Breast epithelium (tissue), 4 donors: ENCODE measurements at places on chromosomes 2 and 18.

- DNase-seq = no peak
These were observed 15.0 kb upstream of the TTR start for GRCh38 chr18:31576670-31577069.

DNA sequence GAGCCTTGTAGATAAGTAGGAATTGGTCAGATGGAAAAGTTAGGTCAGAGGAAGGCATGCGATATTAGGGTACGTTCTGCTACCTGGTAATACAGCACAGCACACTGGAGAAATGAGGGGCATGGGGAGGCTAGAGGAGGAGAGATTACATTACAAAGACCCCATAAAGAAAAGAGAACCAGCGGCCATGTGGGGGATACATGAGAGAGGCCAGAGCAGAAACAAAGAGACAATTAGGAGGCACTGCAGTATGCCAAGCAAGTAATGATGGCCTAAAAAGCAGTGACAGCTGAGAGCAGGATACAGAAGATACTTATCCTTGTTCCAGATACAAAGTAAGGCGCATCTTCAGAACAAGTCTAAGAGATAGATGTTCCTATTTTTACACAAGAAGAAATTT lies 40.0 kb downstream of the TXNL1 start:
- no peak for DNase-seq

DNA sequence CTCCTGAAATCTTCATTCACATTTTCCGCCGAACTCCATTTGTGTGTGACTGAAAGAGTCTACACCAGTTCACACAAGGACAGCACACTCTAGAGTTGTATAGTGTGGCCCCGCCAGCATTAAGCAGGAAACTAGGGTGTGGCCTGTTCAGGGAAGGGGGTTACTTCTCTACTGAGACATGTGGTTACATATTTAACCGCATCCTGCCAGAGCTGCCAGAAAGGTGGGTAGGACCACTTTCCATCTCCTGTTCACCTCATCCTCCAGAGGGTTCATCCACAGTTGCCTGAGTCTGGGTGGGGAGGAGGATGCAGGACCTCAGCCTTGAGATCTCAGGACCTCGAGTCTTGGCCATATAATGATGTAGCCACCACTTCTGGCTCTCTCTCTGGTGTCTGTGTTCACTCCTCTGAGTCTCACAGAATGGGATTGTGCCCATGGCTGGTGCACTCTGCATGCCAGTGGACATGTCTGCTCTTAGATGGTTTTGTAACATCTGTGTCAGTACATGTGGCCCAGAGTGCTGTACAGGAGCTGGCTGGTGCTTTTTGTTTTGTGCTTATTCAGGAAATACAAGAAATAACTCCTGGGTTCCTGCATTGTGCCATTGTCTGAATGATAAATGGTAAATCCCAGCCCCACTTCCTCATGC lies 7.7 kb upstream of the SP140L start:
- no peak for DNase-seq

DNA sequence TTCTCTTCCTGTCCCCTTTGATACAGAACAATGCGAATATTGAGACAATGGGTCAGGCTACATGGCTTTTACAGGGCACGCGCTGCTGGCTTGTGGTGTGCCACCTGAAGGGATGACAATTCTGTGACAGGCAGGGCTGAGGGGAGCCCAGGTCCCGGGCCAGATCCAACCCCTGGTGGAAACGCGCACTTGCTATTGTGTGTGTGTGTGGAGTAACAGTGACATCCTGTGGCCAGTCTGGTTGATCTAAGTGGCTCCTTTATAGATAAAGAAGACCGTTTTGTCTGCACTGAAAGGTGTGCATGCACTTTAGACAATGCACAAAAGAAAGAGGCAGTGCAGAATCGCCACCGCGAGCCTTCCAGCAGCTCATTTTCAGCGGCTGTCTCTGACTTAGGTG lies 273.6 kb downstream of the HRH4 start:
- no peak for DNase-seq

DNA sequence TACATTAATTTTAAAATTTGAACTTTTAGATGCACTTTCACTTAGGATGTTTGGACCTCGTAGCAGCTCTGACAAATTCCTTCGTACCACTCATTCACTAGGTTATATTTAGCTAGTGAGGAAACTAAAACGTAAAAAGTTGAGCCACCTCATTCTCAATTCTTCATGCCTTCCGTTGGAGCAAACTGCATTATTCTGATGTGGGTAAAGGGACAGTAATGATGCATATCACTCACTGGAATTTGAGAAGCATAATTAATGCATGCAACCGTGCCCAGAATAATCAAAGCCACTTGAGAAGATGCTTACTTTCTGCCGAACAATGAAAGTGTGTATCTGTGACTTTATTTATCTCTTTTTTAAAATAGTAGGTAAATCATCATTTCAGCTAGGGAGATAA lies 2.2 kb downstream of the CNOT9 start:
- no peak for DNase-seq

DNA sequence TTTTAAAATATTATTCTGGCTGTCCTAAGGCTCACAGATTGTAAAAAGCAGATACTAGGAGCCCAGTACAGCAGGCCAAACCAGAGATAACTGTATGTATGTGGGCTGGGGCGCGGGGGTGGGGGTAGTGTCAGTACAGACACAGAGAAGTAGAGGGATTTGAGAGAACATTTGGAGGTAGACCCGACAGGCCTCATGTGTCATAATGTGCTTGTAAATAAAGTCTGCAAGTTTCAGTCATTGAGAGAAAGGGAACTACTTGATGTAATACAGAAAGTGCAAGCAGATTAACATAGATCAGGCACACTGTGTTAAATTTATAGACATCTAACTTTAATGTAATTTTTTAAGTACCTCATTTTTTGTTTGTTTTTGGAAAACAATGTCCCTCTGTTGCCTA lies 7.4 kb upstream of the POLI start:
- DNase-seq = no peak

DNA sequence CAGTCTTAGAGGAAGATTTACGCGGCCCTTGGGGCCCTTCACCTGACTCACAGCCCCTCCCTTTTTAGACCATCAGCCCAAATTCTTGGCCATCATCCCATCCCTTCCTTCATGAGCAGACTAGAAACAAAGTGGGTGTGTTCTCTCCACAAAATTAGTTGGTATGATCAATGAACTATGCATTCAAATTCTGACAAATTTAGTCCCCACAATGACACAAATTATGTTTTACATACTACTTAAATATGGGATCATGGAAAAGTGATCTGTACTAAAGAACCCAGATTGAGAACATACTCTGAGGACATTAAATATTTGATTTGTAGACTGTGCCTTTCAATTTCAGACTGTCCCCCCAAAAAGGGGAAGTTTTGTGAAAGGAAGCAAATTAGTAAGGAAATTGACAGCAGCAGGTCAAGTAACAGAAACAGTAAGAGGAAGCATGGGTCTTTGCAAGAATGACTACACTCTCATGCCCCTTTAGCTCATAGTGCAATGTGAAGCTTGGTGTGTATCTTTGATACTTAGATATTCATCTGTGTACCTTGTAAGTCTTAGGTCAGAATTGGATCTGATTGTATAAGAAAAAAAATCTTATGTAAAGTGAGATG lies 2.2 kb upstream of the MAPRE2 start:
- DNase-seq = no peak

- no peak for DNase-seq
These were observed 85.8 kb downstream of the TCF4 start for GRCh38 chr18:55501982-55502710.

GRCh38 chr2:35787302-35788031 lies 568.1 kb upstream of the CRIM1 start:
- DNase-seq = no peak
